RPMI8226 (cell line): ENCODE measurements at places on chromosomes 4 and X.
A peak's percentile ranks its signal among the peaks of the same experiment; 100 is the strongest.

DNA sequence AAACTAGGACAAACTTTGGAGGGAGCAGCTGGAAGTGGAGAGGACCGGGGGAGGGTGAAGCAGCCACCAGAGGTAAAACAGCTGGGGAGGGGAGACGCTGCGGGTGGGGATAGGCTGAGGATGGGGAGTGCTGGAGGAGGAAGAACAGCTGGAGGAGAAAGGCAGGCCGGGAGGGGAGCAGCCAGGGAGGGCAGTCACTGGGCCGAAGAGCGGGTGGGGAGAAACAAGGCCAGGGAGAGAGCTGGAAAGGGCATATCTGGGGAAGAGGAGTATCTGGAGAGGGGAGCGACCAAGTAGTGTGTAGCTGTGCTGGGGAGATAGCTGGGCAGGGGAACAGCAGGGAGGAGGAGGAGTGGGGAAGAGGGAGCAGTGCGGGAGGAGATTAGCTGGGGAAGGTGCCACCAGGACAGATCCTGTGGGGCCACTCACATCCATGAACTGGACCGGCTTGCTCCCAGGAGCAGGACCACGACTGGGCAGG, 2.7 kb downstream of the SLC38A5 start:
- DNase-seq, result no peak

DNA sequence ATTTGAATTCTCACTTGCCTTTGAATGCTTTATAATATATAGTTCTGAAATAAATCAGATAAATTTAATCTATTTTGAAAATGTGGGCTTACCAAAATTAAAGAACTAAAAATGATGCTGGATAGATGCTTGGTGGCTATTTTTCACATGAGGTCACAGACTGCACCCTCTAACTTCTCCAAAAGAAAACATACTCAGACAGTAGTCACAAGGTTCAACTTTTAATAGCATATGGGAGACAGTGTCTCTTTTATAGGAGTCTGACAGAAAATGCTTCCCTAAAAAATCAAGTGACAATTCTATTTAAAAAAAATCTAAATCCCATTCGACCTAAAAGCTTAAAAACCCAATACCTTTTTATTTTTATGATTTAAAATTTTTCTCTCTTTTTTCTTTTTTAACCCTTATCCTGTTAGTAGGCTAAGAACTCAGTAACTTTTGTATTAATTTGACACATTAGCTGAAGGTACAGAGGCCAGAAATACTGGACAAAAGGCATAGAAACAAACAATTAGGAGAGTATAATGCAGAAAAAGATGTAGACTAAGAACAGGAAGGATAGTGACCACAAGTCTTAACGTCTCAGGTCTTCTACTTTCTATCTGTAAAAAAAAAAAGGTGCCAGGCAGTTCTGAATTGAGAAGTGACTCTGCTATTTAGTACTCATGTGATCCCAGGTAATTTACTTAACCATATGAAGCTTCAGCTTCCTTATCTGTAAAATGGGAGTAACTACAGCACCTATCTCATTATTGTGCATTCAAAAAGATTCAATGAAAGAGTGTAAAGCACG, 7.6 kb downstream of the TIGD4 start:
- DNase-seq, result no peak

- DNase-seq, result no peak
These were observed 1697.8 kb upstream of the IGFBP7 start for GRCh38 chr4:58807843-58808615.

DNA sequence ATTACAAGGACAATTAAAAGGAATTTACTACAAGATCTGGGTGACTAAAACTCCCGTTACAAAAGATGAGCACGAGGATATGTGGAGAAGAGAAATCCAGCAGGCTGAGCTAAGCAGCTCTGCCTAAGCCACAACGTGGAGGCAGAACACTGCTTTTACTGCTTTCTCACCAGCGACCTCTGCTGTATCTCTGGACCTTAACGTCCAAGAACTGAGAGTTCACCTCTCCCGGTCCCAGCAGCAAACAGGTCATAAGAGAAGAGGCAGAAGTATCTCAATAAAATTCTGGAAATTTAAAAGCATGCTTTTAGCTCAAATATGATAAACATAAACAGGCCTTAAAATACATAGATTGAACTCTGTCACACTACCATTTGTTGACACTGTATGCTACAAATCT, 81.0 kb downstream of the ADGRA3 start:
- peak; percentile 5 for DNase-seq

DNA sequence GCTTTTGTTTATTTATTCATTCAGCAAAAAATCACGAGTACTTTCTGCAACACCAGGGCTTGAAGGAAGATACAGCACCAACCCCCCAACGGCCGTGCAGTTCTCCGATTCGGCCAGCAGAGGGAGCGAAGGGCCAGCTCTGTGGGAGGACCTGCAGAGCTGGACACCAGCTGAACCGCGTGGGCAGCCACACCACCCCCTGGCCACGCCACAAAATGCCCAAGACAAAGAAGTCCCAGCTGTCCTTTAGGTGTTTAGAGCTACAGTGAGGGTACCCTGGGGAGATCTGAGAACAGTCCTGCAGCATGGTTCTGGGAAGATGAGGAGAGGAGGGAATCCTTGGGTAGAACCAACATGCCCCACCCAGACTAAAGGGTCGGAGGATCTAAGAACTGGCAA, 83.1 kb downstream of the RELL1 start:
- peak; percentile 58 for DNase-seq

DNA sequence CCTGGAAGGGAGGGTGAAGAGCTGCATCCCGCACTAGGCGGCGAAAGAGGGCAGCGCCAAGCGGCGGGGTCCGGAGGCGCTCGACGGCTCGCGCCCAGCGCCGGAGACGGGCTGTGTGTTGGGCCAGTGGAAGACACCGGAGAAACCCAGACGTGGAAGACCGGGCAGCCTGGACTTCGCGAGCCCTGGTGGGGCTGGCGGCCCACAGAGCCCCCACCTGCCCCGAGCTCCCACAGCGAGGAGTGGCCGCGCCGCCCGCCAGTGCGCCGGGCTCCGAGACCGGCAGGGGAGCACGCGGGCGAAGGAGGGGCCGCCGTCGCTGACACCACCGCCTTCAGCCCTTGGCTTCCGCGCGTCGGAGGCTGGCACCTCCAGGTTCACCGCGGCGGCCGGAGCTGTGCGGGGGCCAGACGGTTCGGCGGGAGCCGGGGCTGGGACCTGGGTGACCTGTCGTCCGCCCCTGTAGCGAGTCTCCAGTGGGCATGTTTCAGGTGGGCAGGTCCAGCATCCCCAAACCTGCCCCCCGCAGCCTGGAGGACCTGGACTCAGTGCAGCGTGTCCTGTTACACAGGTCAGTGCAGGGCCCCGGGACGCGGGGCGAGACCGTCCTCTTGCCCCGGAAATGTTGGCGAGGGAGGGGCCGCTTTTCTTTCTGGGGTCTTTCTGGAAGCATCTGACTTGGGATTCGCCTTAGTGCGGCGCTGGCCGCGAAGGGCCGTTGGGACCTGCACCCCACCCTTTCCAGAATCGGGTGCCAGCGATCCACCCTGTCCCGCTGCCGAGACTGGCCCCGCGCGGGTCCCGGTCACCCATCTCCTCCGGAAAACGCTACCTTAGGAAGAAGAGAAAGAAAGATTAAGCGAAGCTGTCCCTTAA, 9.6 kb upstream of the INTU start:
- no peak for DNase-seq

DNA sequence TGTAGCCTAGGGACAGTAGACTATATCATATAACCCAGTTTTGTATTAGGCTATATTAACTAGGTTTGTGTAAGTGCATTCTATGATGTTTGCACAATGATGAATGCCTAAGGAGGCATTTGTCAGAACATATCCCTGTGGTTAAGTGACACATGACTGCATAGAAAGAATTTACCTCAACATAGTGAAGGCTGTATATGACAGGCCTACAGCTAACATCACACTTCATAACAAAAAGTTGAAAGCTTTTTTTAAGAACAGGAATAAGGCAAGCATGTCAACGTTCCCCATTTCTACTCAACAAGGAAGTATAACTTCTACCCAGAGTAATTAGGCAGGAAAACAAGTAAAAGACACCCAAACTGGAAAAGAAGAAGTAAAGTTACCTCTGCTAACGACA, 165.9 kb upstream of the NDST4 start:
- DNase-seq, result no peak

DNA sequence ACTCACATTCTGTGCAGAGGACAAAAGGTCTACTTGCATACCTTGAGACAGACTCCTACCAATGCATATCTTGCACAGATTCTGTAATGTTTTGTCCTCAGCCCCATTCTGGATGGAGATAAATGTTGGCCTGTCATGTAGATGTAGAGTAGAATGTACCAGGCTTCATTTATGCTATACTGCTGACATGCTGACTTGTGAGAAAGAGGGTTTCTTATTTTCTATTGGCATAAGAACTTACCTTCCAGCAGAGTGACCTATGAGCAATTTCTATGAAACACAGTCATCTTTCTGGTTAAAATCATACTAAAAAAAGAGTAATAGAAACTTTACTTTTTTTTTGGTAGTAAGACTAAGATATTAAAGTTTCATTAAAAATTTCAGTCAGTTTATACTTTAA, 17.2 kb downstream of the SLC4A4 start:
- no peak for DNase-seq

- DNase-seq, result no peak
These were observed 10.8 kb downstream of the DHX15 start for GRCh38 chr4:24573582-24573981.

GRCh38 chr4:16869594-16870245, 28.7 kb downstream of the LDB2 start:
- DNase-seq, result no peak

DNA sequence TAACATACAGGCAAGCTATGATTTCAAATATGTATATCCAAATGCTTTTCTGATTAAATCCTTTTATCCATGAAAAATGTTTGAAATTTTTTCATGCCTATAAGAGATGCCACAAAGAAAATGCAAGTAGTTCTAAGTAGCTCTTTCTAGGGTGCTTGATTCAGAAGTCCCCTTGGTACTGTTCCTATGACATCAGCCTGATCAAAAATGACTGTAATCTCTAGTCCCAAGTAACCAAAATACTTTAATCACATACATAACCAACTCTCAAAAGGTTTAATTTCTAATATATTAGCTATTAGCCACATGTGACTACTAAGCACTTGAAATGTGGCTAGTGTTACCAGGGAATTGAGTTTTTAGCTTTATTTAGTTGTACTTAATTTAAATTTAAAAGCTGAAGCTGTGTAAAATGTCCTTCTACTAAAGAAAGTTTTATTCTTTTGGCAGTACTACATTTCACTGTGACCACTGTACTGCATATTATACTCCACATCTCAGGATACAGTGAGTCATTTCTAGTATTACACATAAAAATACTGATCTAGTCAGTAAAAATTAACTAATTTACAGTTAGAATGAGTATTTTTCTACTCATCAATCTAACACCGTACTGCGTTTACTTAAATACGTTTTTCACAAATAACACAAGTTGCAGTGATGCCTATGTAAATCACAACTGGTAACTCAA, 33.9 kb downstream of the FBXW7 start:
- DNase-seq, result no peak

DNA sequence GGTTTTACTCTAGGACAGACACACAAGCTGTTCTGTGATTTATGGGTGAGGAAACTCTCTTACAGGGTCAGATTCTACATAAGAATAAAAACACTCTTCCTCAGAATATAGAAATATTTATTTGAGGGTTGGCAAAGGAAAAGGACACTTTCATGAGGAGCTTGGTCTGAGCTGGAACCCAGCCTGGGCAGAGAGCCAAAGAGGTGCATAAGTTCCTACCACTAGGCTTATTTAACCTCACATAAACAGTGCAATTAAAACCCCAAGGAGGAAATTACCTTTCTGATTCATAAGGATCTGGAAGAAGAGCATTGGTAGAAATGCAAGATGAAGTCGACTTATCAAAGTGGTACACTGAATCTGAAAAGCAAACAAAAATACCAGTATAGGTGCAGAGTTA, 32.9 kb downstream of the SETD7 start:
- no peak for DNase-seq

- DNase-seq, result no peak
These were observed 11.1 kb downstream of the TBL1X start for GRCh38 chrX:9475984-9476383.
